Head of caudate nucleus (tissue), 42 donors: ENCODE measurements at places on chromosomes 5 and 9.
A peak's percentile ranks its signal among the peaks of the same experiment; 100 is the strongest.

- no peak for DNase-seq
Measured at GRCh38 chr5:59437176-59437575, 456.4 kb downstream of the PDE4D start.

DNA sequence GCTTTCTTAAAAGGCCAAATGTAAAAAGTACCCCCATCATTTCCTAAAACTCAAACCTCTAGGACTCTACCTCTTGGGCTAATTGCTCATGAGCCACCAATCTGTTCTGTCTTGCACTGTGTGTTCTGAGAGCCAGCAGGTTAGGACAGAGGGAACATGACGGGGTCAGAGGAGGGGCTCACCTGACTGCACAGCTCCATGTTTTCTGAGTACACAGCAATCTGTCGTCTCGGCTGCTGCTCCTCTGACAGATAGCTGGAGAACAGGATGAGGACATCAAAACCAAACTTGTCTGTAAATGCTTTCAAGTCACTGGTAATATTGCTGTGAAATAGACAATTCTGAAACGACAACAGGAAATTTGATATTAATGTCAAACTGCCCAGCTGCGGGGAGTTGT lies 50.9 kb upstream of the PCA3 start:
- DNase-seq, result no peak

DNA sequence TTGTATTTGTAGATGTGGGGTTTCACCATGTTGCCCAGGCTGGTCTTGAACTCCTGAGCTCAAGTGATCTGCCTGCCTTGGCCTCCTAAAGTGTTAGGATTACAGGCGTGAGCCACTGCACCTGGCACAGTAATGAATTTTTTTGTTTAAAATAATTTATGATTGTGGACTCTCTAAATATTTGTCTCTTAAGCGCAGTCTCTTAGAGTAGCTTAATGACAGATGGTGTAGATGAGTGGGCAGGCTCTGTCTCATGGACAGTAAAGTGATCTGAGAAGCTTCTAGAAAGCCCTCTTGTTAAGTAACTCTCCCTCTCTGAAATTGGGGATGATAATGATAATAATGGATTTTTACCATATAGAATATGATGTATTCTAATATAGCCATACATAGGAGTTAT lies 47.5 kb upstream of the KIAA1958 start:
- DNase-seq, result no peak

GRCh38 chr5:39517800-39518199 lies 93.0 kb upstream of the DAB2 start:
- DNase-seq, result no peak

DNA sequence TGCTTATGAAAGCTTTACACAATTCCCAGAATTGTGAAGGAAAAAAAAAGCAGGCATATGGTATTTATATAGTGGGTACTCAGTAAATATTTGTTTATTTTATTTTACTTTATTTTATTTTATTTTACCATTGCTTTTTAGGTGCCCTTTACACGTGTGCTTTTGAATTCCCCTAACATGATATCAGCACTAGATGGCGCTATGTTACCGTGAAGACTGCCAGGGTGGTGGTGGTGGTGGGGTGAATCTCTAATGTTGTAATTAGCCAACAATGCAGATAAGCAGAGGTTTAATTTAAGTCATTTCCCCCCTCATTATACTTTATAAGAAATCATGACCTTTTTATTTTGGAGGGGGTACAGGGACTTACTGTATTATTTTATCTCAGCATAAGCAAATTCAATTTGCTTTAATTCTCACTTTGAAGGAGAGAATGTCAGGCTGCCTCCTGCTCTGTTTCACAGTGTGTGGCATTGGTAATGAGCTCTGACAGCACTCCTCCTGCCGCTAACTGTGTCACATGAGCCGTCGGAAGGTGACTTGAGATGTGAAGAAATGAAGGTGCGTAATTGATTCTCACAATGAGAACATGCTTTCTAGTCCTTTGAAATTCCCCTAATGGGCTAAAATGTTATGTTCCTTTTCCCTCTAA lies 165.6 kb downstream of the YTHDC2 start:
- peak; percentile 19 for DNase-seq

- no peak for DNase-seq
Measured at GRCh38 chr5:148620696-148621095, 33.6 kb downstream of the HTR4 start.

DNA sequence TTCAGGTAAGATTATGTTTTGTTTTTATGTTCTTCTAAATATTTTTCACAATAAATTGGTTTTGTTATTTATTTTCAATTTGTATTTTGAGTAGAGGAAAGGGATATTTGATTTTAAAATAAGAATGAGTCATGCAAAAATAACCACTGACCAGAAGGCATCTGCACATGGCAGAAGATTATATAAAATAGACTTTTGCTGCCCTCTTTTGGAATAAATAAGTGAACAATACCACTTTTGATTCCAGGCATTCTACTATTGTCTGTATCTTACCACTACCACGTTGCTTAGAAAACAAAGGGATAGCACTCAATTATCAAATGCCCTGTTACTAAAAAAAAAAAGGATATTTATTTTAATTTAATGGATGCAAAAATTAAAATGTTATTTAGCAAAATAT lies 227.3 kb upstream of the ITGA1 start:
- no peak for DNase-seq

DNA sequence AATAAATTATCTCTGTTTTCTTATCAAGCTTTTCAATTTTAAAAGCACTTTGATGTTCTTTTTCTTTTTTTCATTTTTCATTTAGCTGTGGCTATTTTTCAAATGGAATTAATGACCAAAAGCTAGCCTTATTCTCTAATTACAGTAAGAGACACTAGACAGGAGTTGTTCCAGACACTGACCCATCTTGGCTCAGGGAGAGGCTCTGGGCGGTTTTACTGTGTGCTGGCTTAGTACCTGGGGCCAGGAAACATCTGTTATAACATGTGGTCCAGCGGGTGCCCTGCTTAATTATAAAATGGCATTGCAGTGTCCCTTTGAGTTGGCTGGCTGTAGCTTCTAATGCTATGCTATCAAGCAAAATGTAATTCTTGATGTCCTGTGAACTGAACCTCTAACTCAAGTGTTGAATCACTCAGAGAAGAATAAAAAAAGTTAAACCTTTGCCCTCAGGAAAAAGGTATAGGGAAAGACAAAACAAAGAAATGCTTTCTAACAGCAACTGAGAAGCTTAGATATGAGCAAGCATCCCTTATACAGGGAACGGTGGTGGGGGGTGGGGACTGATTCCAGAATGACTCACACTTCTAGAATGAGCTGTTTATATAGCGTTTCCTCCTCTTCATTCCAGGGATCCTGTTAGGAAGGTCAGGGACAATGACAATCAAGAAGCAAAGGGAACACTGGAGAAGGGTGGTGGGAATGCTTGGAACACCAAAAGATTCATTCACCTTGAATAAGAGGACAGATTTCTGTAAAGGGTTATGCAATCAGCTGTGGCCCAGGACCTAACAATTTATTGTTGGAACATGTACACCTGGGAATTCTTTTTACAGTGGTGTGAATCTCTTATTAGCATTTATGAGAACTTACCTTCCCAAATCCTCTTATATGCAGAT lies 58.7 kb upstream of the NFIB start:
- peak; percentile 11 for DNase-seq

- no peak for DNase-seq
Measured at GRCh38 chr9:126695186-126695585, 81.5 kb downstream of the LMX1B start.

- DNase-seq, result no peak
Measured at GRCh38 chr5:219460-219863, 1.3 kb downstream of the SDHA start.

DNA sequence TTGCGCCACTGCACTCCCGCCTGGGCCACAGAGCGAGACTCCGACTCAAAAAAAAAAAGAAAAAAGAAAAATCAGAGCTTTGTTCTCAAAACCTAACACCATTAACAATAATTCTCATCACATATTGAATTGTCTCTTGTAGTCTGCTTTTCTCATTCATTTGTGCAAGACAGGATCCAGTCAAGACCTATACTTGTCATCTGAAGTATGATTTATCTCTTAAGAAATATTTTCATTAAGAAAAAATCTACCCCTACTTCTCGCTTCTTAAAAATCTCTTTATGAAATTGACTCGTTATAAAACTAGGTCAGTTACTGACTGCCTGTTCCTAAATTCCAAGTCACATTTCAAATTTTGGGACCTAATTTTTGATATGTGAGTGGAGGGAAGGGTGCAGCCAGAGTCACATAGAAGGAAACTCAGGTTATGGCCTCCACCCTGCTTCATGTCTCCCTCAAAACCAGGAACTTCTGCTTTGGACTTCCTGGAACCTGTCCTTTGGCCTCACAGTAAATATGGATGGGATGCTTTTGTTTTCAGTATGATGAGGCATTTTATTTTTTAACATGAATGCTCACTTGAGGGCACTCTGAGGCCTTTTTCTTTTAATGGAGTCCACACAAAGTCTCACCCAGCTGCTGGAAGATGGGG lies 18.9 kb downstream of the ZNF169 start:
- no peak for DNase-seq

GRCh38 chr5:33774341-33774740 lies 117.4 kb downstream of the ADAMTS12 start:
- DNase-seq, result no peak

DNA sequence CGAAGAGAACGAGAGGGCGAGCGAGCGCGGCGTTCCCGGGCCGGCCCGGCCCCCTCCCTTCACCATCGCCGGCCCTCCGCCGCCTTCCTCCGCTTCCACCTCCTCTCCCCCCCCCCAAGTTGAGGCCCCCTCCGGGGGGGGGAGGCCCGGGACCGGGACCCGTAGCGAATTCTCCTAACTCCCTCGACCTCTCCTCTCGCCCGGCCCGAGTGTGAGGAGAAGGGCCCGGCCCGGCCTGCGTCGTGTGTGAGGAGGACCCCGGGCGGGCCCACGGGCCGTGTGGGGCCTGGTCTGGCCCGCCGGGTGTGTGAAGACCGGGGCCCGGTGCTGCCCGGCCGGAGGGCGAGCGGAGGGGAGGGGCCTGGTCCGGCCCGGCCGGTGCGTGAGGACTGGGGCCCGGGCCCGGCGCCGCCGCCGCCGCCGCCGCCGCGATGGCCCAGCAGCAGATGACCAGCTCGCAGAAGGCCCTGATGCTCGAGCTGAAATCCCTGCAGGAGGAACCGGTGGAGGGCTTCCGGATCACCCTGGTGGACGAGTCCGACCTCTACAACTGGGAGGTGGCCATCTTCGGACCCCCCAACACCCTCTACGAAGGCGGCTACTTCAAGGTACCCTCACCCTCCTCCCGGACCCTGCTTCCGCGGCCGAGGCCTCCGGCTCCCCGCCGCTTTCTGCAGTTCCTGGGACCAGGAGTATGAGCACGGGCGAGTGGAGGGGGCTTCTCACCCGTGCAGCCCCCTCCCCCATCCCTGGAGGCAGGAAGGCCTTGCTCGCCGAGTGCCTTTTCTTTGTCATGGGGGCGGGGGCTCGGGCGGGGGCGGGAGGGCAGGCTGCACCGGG lies 587 bp downstream of the UBE2R2 start:
- DNase-seq, result no peak

DNA sequence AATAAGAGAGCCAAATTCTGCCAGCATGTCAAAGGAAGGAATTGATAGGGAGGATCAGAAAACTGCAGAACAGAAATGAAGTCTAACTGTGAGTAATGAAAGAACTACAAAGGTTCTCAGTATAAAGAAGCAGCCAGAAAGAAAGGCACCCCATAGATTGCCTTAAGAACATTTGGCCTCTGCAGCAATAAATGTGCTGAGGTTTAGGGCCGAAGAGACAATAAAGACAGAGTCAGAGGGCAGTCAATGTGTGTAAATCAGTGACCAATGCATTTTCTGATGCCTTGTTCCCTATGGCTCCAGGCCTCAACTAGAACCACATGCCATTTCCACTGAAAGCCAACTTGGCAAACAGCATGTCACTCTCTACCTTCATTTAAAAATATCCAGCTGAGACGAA lies 281.0 kb downstream of the HINT1 start:
- no peak for DNase-seq

- no peak for DNase-seq
Measured at GRCh38 chr5:112239996-112240395, 179.1 kb downstream of the EPB41L4A start.

DNA sequence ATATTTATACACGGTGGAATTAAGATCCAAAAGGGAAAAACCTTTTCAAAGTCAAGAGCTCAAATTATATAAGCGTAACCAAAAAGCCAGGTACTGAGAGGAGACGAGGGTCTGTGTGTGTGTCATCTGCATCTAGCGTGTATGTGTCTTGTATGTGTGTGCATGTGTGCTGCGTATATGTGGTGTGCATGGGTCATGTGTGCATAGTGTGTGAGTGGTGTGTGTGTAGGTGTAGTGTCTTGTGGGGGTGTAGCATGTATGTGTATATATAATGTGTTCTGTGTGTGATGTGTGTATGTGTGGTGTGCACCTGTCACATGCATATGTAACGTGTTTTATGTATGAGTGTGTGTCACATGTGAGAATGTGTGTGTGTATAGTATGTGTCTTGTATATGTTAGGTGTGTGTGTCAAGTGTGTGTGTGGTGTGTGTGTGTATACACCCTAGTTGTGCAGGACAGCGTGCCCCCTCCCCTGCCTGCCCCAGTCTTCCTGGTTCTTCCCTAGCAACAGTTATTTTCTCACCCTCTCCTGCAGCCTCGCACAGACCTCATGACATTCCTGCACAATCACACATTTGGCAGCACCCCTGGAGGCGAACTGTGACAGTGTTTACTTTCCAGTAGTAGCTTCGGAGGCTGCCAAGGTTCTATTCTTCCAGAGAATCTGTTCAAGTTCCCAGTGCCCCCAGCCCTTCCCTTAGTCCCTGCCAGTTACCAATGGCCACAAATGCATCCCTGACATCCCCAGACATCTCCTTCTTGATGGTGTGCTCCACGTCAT lies 27.1 kb upstream of the TNIP1 start:
- DNase-seq, result no peak

DNA sequence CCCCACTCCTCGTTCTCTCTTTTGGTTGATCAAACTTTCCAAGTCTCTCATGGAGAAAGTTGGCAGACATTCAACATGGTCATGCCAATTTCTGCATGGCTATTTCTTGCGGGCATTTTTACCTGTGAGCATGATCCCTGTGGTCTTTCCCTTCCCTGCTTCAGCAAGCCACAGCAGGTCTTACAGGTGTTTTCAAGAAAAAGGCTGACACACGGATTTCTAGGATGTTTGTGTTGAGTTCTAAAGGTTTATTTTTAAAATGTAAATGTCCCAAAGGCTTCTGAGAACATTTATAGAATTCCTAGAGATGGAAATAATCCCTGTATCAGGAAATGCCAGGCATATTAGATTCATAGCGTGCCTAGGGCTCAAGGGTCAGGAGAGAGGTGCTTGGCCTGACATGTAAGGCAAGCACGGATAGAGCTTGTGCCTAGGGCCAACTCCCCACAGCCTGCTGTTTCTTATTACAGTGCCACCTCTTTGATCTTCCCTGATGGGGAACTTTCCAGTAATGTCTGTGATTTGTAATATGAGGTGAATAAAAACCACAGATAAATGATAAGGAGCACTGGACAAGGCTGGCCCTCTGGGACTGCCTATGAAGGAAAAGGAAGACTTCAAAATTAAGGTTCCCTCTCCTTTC lies 79.8 kb downstream of the MUSK start:
- no peak for DNase-seq
